IPS DF 6.9 (cell line): ENCODE measurements at places on chromosomes 1 and 21.

- DNase-seq, result no peak
Measured at GRCh38 chr1:34865573-34865972, 6.0 kb upstream of the SMIM12 start.

DNA sequence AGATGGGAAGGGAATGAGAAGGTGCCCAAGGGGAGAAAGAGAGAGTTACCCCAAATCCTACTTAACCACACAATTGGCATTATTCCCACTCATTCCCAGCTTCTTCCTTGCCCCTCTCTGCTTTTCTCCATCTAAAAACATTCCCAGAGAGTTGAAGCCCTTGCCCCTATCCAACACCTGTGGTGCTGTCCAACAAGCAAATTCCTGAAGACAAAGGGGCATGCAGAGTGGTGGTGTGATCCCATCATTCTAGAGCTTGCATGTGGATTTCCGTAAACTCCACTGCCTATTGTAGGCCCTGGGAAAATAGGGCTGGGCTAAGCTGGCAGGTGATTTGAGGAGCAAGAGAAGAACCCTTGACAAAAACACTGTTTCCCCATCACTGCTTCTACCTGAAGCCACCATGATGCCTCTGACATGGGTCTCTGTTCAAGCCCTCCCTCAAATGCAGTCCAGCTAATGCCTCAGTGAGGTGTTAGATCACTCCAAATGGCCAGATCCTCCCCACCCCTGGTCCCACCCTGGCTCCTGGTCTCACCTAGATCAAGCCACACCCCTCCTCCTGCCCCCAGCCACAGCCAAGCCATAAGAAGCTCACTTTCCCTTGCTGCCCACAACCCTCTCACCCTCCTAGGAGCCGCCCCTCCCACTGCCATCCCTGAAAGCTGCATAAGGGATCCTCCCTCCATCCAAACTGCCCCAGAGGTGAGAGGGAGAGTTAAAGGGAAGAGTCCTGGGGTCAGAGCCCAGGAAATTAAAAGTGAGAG is 29.5 kb downstream of the SYT2 start:
- peak; percentile 27 for DNase-seq

DNA sequence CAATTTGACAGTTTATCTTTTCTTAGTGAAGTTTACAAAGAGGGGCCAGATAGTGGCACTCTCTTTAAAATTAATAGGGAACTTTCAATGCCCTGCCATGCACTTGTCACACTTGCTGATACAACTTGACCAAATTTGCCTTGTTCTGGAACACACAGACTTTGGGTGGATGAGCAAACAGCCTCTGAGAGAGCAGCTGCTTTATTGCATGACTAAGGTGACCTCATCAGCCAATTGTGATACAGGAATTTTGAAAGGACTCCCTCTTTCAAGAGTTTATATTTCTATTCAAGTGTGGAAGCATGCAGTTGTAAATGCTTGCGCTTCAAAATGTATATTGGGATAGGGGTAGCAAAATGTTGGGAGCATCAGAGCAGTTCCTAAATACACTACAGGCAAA is 2.1 kb upstream of the RGS1 start:
- DNase-seq, result no peak

- no peak for DNase-seq
Measured at GRCh38 chr1:203796236-203796605, 798 bp downstream of the ZBED6 start.

GRCh38 chr1:240562111-240562590 is 49.8 kb downstream of the GREM2 start:
- DNase-seq, result no peak

- no peak for DNase-seq
Measured at GRCh38 chr1:230430499-230430898, 4.4 kb upstream of the PGBD5 start.

GRCh38 chr1:24191860-24192259 is 4.8 kb upstream of the IFNLR1 start:
- no peak for DNase-seq

- DNase-seq, result no peak
Measured at GRCh38 chr1:235411489-235412486, 44.6 kb downstream of the TBCE start.

DNA sequence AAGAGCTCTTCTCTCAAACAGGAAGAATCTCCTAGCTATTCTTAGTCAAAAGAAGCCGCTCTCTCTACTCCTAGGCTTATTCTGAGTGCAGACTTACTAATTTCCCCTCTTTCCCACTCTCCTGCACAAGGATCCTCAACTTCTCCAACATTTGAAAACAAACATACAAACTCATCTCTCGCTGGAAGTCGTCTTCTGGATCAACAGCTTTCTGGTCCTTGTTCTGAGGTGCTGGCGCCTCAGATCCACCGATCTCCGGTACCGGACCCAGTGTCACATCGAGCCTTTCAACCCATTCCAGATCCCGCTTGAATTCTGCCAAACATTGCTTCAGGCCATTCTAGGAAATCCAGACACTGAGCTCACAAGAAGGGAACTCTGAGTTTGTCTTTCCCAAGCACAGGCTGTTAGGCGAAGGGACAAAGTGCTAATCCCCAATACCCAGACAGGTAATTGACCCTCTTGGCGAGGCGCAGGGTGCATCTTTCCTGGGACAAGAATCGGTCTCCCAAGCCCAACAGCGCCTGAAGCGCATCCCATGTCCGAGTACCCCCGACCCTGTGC is 696 bp downstream of the EBNA1BP2 start:
- DNase-seq, result no peak

GRCh38 chr1:55212349-55213150 is 2.6 kb downstream of the USP24 start:
- DNase-seq, result no peak

DNA sequence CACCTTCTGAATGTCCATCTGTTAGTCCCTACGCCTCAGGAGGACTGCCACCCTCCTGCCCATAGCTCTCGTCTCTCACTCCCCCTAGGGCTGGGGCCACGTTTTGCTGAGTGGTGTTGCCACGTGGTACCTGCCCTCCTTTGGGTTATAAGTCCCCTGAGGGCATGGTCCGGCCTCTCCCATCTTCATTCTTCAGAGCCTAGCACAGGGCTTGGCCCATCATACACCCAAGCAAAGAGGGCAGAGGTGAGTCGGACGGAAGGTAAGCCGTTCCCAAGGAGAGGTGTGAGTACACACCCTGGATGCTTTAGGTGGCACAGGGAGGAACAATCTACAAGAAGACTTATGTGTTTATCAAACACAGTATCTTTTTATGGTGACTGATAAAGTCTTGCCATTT is 10.9 kb downstream of the PADI2 start:
- DNase-seq, result no peak

GRCh38 chr1:11157394-11157793 is 31.8 kb upstream of the ANGPTL7 start:
- no peak for DNase-seq

- no peak for DNase-seq
Measured at GRCh38 chr1:6178751-6179563, 1.2 kb downstream of the CHD5 start.

DNA sequence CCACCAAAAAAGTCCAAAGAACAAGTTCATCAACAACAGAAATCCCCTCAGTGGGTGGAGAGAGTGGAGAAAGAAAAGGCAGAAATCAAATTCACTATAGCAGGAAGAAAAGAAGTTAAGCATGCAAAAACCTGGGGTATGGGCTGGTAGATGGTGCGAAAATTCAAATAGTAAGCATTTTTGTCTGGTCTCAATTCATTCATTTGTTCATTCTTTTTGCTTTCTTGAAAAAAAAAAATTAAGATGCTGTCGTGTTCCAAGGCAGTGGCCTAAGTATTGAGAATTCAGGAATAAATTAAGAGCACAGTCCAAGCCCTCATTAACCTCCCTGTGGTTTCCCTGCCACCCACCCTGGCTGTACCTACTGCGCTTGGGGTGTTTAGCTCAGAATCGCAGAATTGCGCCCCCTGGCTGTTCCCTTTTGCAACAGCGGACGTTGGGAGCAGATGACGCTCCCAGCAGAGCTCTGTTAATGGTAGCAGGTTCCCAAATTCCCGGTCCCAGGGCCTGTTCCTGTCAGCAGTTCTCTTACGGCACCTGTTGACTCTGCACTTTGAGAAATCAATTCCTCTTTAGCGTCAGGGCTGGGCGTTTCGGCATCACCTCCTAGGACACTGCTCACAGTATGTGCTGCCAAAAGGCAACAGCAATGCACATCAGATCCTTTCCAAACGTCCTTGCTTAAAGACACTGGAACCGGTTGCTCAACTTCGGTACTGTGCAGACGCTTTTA is 34.0 kb upstream of the SSX2IP start:
- DNase-seq, result peak; percentile 64

DNA sequence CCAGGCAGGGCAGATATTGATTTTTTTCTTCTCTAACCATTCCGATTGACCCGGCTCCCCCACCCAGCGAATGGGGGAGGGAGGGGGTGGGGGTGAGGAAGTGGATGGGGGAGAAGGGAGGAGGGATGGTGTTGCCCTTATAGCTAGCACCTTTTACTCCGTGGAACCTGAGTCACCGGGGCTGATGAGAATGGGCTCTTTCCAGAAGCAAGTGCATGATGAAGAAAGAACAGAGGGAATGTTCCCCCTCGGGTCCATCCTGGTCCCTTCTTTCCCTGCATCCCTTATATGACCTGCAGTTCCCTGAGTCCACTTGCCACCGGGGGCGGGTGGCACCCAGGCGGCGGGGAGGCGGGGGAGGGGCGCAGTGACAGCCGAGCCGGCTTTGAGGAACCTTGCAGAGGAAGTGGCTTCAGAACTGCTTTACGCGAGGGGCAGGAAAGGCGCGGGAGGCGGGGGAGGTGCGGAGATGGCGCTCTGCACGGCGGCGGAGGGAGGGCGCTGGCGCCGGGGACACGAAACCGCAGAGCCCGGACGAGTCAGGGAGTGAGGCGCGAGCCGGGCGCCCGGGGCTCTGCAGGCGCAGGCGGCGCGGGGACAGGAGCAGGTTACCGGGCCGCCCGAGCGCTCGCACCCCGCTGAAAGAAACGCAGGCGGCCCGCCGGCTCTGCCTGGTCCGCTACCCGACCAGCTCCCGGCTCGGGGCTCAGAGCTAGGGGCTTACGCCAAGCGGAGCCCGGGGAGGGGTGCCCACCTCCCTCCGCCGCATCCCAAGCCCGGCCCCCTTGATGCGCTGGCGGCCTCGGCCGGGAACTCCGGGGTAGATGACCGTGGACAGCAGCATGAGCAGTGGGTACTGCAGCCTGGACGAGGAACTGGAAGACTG is 49.7 kb downstream of the RASSF5 start:
- no peak for DNase-seq

GRCh38 chr21:34871026-34871908 is 177.8 kb downstream of the RUNX1 start:
- no peak for DNase-seq

DNA sequence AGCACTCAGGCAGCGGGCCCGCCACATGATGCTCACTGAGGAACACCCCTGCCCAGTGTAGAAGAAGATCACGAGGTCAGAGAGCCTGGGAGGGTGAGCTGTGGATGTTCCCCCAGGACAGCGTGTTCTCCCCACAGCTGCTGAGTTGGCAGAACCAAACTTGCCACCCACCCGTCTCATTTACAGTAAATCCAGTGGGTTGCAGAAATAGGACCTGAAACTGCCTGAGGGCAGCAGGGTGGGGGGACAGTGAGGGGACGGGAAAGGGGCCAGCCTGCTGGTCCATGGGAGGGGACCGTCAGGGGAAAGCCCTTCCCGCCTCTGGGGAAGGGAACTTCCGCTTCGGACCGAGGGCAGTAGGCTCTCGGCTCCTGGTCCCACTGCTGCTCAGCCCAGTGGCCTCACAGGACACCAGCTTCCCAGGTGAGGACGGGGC is at the start of gene C1QB:
Gene C1QB, plus strand, starts transcription at position 356 of the 436 bp plus-strand sequence. CDS start 6,227 bp downstream, outside the sequence.
- DNase-seq, result no peak

- DNase-seq, result no peak
Measured at GRCh38 chr1:158534496-158534895, 19.7 kb downstream of the OR6Y1 start.

DNA sequence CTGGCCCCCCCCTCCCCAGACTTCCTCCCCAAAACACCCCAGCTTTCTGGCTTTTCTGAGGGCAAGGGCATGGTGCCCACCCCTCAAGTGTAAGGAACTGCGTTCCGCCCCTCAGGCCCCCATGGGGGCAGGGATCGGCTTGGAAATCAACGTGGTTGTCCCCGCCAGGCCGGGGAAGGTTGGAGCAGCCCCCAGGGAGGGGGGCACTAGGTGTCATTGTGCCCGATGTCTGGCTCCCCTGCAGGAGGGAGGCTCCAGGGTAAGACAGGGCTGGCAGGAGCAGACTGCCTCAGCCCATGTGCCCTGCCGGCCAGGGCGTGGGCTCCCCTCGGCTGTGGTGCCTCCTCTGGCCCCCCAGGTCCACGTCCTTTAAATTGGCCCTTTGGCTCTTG is 7.4 kb upstream of the TFAP2E start:
- no peak for DNase-seq

GRCh38 chr21:31656199-31657095 is 3.0 kb upstream of the SOD1 start:
- no peak for DNase-seq

DNA sequence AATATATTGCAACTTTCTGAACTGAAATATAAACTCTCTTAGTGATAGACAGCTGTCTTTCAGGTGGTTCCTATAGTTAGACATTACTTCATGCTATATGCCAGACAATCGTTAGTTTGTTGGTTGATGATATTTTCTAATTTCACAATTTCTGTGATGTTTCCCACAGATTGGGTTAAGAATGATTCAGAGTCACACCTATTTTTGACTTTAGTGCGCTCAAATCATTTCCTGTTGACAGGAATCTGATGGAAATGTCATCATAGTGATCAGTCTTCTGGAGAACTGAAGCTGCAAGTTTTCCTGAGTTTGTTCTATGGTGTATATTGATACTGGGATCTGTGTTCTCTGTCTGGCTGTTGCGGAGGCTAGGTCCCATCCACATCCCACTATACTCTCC is 119.7 kb downstream of the C1orf21 start:
- DNase-seq, result no peak

DNA sequence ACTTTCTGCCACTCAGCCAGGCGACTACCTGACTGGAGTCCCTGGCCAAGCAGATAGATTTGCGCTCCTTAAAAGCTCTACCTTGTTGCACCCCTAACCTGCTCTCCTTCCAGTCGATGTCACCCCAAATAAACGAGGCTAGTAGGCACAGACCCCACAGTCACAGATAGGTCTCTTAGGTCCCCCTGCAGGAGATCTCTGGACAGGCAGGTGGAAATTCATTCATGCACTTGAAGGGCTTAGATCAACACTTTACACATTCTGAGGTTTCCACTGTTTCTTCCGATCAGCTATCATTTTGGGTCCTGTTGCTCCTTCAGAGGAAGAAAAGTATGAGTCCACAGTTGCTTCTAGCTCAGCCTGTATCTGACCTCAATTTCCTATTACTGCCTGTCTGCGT is 272.6 kb upstream of the FMN2 start:
- DNase-seq, result no peak

DNA sequence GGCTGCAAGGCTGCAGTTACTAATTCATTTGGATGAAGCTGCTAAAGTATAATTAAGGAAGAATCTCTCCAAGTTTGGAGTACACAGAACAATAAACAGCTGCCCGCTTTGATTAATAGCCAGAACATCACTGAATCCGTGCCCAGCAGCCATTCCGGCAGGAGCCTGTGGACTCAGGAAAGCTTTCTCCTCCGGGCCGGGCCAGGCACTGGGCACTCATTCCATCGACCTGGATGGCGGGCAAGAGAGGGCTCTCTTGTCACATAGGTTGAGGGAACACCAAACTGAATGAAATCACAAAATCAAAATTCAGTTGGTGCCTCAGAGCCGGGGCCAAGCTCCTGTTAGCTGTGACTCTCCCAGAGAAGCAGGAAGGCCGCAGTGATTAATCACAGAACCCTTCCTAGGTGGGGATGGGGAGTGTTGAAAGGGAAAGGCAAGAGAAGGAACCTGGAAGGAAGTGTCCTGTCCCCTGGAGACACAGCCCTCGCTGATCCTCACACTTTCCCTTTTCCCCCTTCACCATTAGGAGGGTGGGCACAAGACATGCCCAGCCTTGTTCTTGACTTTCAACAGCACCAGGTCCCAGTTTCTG is 306.7 kb downstream of the NPHP4 start:
- no peak for DNase-seq
